ENCODE measurements at places on chromosomes 7 and 10. TPM values are rescaled to one million over a fixed set of nuclear protein-coding genes. Genes with fewer than 3 reads are reported as not detected.

PAOX gene
- polyA plus RNA-seq: 3.3 TPM

GRCh38 chr7:50393076-50393475, 57.1 kb downstream of the FIGNL1 start:
- no peak for DNase-seq

GRCh38 chr7:44244282-44244681, 43.5 kb downstream of the YKT6 start:
- no peak for DNase-seq

CUBN gene
- 0.06 TPM for polyA plus RNA-seq

DNA sequence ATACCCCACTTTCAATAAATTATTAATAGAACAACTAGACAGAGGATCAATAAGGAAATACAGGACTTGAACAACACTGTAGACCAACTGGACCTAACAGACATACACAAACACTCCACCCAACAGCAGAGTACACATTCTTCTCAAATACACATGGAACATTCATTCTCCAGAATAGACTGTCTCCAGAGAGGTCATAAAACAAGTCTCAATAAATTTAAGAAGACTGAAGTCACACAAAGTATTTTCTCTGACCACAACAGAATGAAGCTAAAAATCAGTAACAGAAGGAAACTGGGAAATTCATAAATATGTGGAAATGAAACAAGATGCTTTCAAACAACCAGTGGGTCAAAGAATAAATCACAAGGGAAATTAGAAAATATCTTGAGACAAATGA, 119.8 kb downstream of the SMURF1 start:
- no peak for DNase-seq

- DNase-seq: no peak
Measured at GRCh38 chr10:121099592-121099991, 248.4 kb downstream of the WDR11 start.

DNA sequence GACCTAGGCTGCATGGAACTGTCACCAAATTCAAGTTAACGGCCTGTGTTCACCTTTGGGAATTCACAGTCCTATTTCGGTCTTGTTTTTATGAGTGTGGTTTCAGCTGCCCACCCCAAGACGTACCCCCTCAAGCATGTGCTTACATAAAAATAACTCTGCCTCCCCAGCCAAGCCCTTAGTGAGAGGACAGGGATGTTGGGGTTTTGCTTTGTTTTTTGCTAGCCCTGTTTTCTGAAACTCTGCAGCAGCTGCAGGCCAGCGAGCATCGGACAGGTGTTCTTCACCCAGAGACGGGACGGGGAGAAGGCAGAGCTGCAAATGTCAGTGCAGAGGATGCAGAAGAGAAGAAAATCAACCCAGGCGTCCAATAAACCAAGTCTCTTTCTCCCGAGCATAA, 13.5 kb downstream of the CHST15 start:
- DNase-seq: no peak

DNA sequence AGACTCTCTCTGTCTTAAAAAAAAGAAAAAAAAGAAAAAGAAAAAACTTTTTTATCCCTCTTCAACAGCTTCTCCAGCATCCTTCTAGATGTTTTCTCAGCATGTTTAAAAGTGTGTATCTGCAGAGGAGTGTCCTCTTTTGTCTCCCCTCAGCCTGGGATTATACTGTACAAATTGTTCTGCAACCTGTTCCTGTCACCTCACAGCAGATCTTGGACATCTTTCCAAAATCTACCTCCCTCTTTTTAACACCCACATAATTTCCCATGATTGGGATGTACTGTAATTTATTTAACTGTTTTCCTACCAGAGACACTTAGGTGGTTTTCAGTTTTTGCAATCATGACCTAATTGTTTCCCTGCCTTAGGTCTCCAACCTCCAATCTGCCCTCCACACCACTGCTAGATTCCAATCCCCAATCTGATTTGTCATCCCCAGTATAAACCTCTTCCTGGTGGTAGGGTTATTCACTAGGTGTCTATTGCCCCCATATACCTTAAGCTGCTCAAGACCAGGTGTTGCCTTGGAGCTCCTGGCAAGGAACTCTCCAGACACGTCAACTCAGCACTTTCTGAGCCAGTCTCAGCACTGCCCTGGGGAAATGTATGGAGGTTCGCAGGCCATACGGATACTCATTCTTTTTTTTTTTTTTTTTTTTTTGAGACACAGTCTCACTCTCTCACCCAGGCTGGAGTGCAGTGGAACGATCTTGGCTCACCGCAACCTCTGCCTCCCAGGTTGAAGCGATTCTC, 17.6 kb upstream of the DDIT4 start:
- DNase-seq: peak; percentile 60

NUTM2A gene
- polyA plus RNA-seq: 1.1 TPM

TFAM gene
- 21.3 TPM for polyA plus RNA-seq

- no peak for DNase-seq
Measured at GRCh38 chr10:118173296-118173695, 126.6 kb upstream of the RAB11FIP2 start.

DNA sequence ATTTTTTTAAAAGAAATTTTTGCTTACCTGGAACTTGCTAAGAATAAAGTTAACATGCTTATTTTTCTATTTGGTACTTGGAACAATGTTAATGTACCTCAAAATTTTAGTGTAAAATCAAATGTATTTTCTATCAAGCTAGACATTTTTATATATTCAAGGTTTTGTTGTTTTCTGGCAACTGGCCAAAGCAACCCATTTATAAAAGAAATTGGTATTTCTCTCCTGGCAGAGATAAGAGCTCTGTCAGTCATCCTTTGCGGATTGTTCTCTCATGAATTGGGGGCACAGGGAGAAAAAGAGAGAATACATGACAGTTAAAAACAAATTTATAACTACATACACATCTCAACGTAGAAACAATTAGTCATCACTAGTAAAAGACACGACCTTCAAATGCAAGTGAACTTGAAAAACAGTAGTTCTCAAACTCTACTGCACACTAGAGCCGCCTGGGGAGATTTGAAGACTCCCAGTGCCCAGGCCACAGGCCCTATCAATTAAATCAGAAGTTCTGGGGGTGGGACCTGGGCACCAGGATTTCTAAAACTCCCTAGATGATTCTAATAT, 152.4 kb upstream of the LAMB4 start:
- DNase-seq: no peak

DNA sequence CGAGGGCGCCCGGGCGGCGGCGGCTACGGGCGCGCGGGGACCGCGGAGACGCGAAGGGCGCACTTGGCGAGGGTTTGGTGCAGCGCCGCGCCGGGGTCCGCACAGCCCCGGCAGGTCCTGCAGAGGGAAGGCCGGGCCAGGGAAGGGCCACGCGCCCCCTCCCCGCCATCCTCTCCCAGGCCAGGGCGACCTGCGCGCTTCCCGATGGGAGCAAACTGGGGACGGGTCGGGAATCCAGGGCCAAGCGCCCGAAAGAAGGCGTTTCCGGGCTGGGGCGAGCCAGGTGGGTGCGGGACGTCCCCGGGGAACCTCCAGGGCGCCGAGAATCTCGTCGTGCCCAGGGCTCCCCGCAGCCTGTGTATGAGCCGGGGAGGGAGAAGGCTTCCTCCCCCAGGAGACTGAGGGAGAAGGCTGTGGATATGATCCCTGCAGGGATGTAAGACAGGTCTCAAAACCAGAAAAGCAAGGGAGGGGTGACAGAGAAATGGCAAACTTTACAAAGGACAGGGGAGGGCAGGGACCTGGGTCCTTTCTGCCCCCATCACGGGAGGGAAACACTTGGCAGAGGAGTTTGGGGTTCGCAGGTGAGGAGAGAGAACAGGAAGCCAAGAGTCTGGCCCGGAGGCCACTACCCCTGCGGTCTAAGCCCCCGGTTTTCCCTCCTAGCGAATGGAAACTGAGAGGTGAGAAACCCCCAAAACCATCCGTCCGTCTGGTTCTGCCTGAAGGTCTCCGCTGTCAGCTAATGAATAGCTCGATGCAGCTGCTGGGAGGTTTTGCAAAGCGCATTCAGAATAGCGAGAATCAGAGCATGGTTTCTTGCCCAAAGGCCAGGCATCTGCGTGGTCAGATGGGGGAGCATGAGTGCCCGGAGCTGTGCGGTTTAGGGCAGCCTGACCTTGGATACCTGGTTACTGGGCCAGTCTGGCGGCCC, 674 bp downstream of the AMZ1 start:
- no peak for DNase-seq

DNA sequence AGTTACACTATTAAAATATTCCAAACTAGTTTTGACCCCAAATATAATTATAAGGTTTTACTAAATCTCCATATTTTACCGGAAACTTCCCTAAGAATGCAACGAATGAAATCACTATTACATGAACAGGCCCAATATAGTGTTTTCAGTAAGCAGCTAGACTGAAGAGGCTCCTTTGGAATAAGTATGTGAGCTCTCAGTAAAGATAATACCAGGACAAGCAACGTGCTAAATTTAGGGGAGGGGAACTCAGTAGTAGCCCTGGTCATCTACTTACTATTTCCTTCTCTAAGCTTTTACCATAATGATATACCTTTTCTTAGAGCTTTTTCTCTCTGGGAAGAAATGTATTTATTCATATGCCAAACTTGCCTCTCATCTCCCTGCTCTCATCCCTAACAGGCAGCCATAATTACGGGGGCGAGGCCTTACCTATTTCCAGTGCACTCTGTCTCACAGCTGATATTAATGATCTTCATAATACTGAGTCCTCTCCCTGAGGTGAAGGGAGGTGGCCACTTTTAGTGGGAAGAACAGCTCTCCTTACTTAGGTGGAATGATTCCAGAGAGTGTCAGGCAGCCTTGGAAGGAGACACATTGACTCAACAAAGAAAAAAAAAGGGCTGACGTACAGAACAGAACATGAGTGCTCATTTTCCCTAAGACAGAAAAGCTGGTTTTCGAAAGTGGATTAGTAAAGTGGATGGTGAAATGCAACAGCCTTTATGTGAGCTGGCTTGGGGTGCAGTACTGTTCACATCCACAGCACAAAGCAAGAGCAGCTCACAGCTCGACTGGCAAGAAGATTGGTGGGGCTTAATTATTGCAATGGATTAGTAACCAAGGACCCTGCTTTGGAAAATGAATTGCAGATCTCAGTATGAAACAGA, 165.4 kb downstream of the GLI3 start:
- peak; percentile 48 for DNase-seq

GRCh38 chr7:48130658-48131108, 40.6 kb upstream of the ABCA13 start:
- peak; percentile 62 for DNase-seq

DYNC1I1 gene
- polyA plus RNA-seq: 0.18 TPM

TMEM178B gene
- polyA plus RNA-seq: not detected

GRCh38 chr10:32295027-32295426, 51.9 kb downstream of the EPC1 start:
- DNase-seq: no peak

- no peak for DNase-seq
Measured at GRCh38 chr7:46534664-46535588, 613.9 kb upstream of the IGFBP3 start.

DNA sequence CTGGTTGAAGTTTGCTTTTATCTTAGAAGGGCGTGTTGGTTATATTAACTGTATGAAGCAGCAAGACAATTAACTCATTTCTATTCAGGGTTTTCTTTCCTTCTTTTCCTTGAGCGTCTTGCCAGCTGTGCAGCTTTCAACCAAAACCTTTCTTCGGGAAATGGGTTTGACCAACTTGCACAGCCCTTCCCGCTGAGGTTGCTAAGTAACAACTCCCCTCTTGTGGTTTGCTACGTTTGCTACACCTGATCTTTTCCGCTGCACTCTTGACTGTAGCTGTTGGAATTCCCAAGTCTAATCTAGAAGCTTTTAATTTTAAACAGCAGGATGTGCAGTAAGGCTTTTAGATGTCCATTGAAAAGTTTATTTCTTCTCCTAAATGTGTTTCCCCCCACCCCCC, 116.9 kb downstream of the CDCA7L start:
- no peak for DNase-seq

UCMA gene
- polyA plus RNA-seq: not detected

MRPS24 gene
- polyA plus RNA-seq: 229 TPM

GRCh38 chr7:122397381-122397780, 92.8 kb upstream of the FEZF1 start:
- DNase-seq: no peak

DNA sequence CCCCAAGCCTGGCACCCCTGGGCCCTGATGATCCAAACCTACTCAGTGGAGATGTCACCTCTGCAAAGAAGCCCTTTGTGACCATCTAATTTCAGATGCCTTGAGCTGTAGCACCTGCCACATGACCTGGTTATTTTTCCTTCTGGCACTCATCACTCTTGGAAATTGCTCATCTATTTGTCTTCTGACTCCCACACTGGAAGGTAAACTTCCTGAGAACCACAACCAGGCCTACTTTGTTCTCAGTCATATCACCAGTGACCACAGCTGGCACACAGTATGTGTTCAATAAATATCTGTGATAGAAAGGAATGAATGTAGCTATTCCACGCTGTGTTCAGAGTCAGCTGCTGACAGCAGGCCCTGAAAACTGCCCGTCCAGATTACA, 97.1 kb downstream of the SH3PXD2A start:
- DNase-seq: peak; percentile 84

- DNase-seq: no peak
Measured at GRCh38 chr10:24299578-24300260, 90.8 kb downstream of the KIAA1217 start.

DNA sequence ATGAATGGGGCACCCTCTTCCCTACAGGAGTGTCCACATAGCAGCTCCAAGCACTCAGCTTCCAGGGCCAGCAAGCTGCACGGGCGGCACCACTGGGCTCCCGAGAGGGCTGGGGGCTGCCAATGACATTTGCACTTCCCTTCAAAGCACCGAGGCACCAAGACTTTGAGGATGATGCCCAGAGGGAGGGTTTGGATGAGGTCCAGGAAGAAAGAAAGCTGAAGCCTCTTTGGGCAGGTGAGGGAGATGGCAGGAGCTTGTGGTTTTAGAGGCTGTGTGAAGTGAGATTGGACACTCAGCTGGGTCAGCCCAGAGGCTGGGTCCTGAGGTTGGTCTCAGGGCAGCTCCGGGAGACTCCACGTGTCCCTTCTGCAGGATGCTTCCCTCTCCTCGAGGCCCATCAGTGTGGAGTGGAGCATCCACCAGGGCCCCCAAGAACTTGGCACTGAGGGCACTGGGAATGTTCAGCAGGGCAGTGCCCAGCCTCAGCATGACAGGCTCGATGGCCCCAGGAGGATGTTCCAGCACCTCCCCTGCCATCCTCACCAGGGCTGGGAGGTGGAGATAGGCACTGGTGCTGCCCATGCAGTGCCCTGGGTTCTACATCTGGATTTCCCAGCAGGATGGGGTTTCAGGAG, 54.9 kb upstream of the IGFBP3 start:
- no peak for DNase-seq

DNA sequence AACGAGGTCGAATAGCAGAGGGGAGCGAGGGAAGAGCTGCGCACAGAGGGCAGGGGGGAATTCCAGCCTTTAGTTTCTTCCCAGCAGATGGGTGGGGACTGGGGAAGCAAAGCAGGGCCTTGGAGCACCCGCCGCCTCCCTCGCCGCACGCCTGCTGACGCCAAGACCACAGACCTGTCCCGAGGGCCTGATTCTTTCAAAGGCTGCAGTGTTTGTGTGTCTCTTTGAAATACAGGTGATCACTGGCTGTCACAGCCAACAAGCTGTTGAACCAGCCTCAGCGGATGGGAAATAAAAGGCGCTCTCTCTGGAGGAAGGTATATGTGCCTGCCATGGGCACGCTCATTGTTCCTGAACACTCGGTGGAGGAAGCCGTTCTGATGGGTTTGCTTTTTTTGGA, 119.3 kb downstream of the FAM53B start:
- DNase-seq: no peak

TSPAN13 gene
- polyA plus RNA-seq: 25.7 TPM
